ENCODE measurements at places on chromosomes 7 and 10.

- DNase-seq, result no peak
Observed at GRCh38 chr7:116122972-116123595, 87.3 kb upstream of the TES start.

DNA sequence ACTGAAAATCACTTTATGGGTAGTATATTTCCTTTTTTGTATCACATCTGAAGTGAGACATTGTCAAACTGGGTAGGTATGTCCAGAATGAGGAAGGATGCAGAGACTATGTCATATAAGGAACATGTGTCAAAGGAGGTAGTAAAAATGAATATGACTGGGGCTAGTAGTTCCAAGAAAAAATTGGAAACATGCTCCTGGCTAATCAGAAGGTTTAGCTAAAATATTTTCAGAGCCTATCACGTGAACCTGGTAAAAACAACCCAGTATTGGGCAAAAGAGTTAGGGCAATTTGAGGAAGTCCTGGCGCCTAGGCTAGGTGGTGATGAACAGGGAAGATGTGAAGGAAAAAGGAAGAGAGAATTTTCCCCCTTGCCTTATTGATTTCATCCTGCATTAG is 26.4 kb downstream of the ENTPD1 start:
- DNase-seq, result no peak

GRCh38 chr7:145434811-145435210 is 599.0 kb upstream of the TPK1 start:
- DNase-seq, result no peak

- DNase-seq, result no peak
Observed at GRCh38 chr7:36795451-36796021, 71.2 kb upstream of the AOAH start.

- DNase-seq, result no peak
Observed at GRCh38 chr10:62631241-62631640, 173.3 kb upstream of the ADO start.

GRCh38 chr7:130491841-130492522 is at the start of gene MEST:
TSS of gene MEST (plus strand) at chr7:130492085. CDS start at chr7:130492314, 229 bp downstream.
- DNase-seq, result no peak

- no peak for DNase-seq
Observed at GRCh38 chr7:122984021-122984420, 11.5 kb downstream of the TAS2R16 start.

DNA sequence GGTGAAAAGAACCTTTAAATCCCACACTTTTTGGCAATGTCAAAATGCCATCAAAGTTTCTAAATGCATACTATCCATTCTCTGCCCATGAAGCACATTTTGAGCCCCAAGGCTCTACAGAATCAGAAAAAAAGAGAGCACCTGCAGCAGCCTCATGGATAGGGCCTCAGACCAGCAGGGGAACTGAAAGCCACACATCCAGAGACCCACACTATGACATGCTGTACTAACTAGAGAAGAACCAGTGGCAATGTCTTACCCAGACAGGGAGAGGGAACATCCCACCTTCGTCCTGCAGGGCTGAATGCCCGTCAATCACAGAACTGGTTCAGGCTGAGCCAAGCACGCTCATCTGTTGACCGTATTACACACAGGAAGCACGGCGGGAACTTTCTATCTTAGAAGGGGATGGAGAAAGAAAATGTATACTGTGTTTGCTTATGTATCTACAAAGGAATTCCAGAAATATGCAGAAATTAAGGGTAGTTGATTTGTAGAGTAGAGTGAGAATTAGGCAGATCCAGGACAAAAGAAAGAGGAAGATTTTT is 237.2 kb downstream of the GLI3 start:
- no peak for DNase-seq

GRCh38 chr10:7590271-7590670 is 76.5 kb downstream of the ITIH5 start:
- no peak for DNase-seq

DNA sequence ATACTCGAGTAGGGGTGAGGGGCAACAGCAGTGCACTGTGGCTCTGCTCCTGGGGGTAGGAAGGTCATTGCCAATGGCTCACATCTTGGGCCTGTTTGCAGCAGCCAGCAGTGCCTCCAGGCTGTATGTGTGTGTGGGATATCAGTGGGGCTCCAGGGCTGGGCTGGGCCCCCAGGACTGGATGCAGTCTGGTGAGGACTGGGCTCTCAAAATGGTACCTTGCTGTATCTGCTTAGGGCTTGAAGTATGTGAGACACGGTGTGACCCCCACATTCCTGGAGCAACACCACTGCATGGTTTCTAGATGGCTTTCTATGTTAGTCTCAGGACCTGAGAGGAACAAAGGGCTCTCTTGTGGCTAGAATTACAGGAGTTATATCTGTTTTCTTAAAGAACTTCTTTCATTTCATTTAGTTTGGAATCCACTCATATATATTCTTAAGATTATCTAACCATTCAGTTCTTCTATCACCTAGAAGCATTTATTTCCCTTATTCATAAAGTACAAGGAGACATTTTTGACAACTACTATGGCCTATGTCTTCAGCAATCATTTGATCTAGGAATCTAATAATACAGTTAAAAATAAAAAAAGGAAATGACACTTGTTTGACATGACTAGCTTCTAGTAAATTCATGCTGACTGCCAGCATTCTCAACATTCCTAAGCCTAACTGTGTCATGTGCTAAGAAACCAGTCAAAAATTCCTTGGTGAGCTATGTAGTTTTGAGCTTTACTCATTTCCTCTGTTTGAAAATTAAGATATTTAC is 443.2 kb upstream of the SEMA3A start:
- DNase-seq, result no peak

DNA sequence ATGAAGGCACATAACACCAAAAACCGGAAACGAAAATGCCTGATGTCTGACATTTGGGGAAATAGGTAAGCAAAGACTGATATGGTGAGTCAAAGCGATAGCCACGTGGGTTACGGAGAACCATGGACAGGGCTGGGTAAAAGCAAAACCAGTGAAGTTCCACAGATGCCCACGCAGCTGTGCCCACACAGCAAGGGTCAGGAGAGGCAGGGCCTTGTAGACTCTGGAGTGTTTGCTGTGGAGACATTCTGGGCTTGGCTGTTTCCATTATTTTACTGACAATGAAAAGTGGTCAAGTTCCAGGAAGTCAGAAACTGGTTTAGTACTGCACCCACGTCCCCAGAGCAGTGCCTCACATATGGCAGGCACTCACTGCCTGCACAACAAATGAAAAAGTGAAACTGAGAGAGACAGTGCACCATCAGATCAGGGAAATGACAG is 148.7 kb downstream of the ZMYND11 start:
- DNase-seq, result no peak

- DNase-seq, result peak; percentile 30
Observed at GRCh38 chr7:47392241-47392759, 189.6 kb downstream of the TNS3 start.

- no peak for DNase-seq
Observed at GRCh38 chr7:103420857-103421384, 25.1 kb downstream of the SLC26A5 start.

- DNase-seq, result no peak
Observed at GRCh38 chr10:73840056-73840402, 28.6 kb upstream of the NDST2 start.

DNA sequence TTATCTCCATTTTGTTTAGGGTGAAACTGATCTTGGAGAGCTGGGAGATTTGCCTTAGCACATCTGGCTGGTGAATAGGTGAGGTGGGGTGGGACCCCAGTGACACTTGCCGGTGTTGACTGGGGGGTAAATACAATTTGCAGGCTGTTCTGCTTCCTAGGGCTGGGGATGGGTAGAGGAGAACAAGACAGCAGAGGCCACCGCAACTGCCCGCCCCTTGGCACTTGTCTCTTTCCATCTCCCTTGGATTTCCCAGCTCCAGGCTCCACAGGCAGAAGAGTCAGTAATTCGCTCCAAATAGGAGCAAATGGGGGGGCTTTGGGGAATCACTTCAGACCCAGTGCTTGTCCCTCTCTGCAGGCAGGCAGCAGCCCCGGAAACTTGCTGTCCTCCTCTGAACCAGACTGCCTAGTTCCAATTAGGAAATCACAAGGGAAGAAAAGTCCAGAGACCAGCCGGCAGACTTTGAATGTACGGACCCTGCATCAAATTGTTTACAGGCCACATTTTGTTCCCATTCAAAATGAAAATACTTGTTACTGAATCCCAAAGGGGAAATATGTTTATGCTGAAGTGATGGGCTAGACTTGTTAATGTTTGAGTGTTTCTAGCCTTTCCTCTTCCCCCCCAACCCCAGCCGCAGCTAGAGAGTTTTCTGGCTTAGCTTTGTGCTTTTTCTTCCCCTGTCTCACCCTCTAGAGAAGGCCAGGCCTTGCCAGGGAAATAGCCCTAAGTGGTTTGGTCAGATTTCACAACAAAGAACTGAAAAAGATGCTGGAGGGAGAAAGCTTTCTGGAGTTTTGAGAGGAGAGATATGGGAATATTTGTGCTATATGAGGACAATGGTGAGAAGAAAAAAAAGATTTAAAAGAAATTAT is 10.0 kb upstream of the INPP5F start:
- DNase-seq, result no peak

- DNase-seq, result no peak
Observed at GRCh38 chr7:51316666-51317581, at the start of gene COBL. TSS of gene COBL (minus strand) at chr7:51316809. CDS start at chr7:51316633, 176 bp downstream.

DNA sequence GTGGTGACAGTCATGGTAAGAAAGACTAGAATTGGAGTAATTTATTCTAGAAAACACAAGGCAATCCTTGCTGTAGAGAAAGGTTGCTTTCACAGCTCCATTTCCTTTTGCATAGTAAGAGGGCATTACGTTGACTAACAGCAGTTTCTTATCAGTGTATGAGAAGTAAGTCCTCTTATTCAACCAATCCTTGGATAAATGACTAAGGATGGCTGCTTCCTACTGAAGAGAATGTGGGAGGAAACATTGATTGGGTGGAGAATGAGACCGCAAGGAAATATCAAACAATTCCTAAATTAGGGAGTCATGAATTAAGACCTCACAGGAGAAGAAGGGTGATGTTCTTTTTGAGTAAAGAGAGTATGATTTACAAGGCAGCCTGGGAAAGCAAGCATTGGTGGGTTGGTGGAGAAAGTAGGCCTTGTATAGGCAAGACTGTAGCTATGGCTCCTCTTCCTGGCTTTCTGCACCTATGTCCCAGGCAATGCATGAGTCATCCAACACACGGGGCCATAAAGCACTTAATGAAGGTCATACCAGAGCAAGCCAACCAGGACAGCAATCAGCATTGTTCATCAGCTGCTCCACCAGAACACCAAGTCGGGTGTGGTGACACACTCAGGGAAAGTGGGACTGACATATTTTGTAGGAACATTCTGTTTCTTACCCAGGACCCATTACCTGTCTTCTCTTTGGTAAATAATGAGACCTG is 5.6 kb downstream of the MGAM start:
- DNase-seq, result no peak

DNA sequence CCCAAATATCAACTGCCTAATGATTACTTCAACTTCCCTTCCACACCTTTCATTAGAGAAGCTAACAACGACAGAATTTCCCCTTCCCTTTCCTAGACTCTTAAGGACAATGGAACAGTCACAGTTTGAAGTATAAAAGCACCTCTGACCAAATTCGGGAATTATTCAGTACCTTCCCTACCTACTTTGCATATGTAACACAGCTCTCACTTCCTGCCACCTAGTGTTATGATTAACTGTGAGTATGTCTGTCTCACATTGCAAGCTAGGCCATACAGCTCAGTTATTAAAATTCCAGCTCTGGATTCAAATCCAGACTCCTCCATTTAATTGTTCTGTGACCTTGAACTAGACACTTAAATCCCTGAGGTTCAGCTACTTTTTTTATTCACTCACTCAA is 44.8 kb upstream of the HPSE2 start:
- no peak for DNase-seq

GRCh38 chr10:1368842-1369171 is 312.6 kb downstream of the WDR37 start:
- no peak for DNase-seq

DNA sequence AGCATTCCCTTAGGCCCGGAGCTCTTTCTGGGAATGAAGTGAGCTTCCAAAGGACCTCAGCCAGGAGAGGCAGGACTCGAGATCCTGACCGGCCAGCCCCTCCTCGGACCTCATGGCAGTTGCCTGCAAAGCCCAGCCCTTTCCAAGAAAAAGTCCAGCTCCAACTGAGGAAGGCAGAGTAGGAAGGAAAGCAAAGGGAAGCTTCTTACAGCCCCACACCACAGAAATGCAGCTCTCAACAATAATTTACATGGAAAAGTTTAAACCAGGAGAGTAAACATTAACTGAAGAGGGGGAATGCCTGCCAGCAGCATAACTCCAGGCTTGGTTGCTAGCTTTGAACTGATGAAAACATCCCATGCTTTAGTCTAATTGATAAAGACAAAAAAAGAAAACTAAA is 153.9 kb upstream of the PFKP start:
- no peak for DNase-seq

- no peak for DNase-seq
Observed at GRCh38 chr7:56028942-56029630, 22.2 kb downstream of the PSPH start.

DNA sequence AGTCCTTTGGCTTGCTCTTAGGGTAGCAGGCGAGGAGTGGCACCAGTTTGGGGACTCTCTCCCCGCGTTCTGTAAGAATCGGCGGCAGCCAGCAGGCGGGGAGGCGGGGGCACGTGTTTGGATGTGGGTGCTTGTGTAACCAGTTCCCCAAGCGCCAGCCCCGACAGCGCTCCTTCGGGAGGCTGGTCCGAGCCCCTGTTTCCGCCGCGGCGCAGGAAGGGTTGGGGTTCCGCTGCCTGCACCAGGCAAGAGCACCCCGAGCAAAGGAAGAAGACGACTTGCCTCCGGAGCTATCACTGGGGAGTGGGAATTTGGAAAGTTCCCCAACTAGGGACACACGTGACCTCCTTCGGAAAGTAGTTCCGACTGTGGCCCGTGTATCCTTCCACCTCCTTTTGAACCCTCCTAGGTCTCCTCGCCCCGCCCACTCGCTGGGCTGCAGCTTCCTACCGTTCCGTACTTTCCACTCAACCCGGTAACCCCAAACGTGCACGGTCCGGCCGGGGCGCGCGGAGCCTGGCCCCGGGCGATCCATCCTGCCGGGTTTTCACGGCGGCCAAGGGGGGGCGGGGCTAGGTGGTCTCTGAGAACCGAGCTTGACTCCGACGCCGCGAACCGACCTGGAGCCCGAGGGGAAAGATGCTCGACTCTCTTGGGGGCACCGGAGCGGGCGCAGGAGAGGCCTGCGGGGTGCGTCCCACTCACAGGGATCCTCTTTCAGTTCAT is 1.2 kb downstream of the KLLN start:
- peak; percentile 73 for DNase-seq

GRCh38 chr10:42422911-42423310 is 215.5 kb downstream of the ZNF33B start:
- no peak for DNase-seq
